ENCODE measurements at places on chromosomes 2 and 18. TPM values are rescaled to one million over a fixed set of nuclear protein-coding genes. Genes with fewer than 3 reads are reported as not detected.

NOSTRIN gene
- total RNA-seq: not detected

ATP9B gene
- total RNA-seq: 16.0 TPM

APCDD1 gene
- not detected for total RNA-seq

SLC5A7 gene
- total RNA-seq: not detected

ICA1L gene
- 8.0 TPM for total RNA-seq

DNA sequence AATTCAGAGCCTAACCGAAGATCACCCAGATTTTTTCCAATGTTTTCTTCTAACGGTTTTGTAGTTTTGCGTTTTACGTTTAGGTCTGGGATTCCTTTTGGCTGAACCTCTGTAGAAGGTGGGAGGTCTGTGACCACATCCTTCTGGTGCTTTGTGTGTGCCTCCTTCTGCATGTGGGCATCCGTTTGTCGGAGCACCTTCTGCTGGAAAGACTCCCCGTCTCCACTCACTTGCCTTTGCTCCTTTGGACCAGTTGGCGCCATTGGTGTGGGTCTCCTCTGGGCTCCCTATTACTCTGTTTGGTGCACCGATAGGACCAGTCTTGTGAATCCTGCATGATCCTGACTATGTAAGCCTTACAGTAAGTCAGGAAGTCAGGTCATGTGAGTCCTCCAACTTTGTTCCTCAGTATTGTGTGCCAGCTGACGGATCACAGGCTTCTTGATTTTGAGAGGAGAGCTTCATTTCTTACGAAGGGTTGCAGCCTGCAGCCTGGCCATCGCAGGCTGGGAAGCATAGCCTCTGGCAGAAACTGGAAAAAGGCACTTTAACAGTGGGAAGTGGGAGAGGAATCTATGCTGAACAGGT is 13.6 kb downstream of the AQP12A start:
- no peak for DNase-seq

DNA sequence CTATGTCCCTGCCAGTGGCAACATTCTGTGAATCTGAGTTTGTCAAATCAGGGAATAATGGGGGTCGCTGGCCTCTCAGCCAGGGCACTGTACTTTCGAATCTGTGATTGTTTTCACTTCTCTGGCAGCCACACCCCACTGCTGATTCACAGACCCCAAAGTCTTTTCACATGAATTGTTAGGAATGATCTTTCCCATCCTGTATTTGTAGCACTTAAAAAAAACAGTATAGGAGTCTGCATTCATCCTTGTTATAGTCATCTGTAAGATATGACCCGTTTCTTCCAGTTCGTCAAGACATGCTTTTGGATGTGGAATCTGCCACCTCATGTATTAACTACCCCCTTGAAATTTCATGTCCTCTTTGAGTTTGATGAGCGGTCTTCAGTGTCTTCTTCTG is 928 bp downstream of the NAGK start:
- no peak for DNase-seq

DNA sequence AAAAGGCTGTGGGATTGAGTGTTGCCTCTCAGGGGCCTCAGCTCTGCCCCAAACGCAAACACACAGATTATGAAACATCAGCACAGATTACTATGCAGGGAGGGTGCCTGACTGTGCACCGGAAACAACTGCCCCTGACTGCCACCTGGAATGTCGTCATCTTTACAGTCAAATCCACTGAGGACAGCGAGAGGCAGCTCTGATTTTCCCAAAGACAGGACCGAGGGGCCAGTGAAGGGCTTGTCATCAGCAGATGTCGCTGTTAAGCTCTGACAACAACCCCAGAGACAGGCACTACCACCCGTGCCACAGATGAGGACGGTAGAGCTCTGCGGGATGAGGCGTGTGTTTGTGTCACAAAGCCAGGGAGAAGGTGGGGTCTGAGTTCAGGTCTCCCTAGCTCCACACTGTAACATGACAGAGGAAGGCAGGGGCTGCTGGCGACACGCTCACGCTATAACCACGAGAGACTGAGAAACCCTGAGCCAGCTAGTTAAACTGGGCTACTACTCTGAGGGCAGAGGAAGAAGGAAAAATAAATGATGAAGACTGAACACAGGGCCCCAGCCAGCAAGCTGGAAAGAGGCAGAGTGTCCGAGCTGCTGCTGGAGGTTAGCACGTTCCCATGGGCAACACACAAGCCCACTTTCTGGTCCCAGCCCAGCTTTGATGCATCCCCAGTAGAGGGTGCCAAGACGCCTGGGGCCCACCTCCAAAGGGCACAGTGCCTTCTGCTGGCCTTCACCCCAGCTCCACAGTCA is 47.0 kb downstream of the PARD6G start:
- no peak for DNase-seq

Measured in activated naive CD8-positive, alpha-beta T cell treated with anti-CD3 and anti-CD28 coated beads for 36 hours (primary cell).